ENCODE measurements at places on chromosomes 16 and 17.

DNA sequence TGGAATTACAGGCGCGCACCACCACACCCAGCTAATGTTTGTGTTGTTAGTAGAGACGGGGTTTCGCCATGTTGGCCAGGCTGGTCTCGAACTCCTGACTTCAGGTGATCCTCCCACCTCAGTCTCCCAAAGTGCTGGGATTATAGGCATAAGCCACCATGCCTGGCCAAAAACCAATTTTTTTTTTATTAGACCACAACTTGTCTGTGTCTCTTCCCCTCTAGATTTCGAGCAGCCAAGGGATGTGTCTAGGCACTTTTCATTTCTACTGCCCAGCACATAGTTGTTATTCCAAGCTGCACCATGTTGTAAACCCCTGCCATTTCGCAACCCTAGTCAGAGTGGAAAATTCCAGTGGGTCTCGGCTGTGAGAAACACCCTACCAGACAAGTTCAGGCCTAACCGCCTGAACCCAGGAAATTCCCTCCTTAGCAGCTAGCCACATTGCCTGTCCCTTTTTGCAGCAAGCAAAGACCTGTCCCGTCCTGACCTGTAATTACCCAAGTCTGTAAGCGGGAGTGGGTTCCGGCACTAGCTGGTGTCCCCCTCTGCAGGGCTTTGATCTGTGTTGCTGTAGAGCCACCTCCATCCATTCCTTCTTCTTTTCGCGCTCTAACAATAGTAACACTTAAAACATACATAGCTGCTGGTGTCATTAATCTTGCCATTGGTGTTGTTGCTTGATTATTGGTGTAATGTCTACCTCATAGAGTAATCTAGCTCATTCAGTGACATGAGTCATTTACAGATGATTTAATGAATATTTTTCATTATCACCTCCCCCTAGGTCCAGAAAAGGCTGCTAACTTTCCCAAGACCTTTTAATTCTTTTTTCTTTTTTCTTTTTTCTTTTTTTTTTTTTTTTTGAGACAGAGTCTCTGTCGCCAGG lies 77.3 kb upstream of the ATF7IP2 start:
- DNase-seq, result no peak

DNA sequence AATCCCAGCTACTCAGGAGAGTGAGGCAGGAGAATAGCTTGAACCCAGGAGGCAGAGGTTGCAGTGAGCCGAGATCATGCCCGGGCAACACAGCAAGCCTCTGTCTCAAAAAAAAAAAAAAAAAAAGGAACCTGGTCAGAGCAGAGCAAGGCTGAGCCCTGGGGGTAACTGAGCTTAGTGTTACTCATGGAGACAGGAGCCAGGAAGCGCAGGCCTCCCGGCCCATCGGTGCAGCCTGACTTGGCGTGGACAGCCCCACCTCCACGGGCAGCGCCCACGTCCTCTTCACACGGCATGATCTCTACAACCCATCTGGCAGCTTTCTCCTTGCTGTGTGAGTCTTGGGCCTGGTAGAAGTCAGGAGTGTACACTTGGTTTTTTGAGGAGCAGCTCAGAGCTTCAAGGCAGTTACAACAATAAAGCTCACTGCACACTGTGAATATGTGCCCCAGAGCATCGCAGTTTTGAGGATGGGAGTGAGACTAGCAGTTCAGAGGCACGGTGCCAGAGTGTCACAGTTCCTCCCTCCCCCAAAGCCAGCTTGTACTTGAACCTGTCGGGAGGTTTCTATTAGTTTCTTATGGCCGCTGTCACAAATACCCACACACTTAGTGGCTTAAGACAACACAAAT lies 129.9 kb downstream of the RAP1GAP2 start:
- peak; percentile 10 for DNase-seq

DNA sequence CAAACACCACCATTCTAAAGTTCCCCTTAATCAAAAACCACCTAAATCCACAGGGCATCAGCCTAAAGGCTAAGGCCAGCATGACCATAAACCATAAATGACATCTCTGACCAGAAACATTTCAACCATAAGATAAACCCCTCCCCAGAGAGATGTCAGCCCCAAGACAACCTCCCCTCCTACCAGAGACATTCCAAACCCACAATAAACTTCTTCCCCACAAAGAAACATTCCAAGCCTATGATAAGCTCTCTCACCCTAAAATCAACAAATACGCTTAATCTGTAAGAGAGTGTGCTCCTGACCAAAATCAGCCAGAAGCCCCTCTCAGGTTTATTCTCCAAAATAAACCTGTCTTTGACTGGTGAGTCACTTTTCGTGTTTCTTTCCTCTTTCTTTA lies 54.8 kb downstream of the SLFN5 start:
- DNase-seq, result no peak

- peak; percentile 70 for DNase-seq
Measured at GRCh38 chr16:20611350-20611902, 35.3 kb upstream of the ACSM2B start.

- no peak for DNase-seq
Measured at GRCh38 chr17:78172249-78173051, 4.1 kb downstream of the SYNGR2 start.

GRCh38 chr16:67248401-67249177 lies at the start of gene SLC9A5:
TSS of gene SLC9A5 (plus strand) at chr16:67248979. CDS start at chr16:67249015, 36 bp downstream.
- no peak for DNase-seq

- DNase-seq, result no peak
Measured at GRCh38 chr16:22195445-22195694, 10.7 kb upstream of the EEF2K start.

DNA sequence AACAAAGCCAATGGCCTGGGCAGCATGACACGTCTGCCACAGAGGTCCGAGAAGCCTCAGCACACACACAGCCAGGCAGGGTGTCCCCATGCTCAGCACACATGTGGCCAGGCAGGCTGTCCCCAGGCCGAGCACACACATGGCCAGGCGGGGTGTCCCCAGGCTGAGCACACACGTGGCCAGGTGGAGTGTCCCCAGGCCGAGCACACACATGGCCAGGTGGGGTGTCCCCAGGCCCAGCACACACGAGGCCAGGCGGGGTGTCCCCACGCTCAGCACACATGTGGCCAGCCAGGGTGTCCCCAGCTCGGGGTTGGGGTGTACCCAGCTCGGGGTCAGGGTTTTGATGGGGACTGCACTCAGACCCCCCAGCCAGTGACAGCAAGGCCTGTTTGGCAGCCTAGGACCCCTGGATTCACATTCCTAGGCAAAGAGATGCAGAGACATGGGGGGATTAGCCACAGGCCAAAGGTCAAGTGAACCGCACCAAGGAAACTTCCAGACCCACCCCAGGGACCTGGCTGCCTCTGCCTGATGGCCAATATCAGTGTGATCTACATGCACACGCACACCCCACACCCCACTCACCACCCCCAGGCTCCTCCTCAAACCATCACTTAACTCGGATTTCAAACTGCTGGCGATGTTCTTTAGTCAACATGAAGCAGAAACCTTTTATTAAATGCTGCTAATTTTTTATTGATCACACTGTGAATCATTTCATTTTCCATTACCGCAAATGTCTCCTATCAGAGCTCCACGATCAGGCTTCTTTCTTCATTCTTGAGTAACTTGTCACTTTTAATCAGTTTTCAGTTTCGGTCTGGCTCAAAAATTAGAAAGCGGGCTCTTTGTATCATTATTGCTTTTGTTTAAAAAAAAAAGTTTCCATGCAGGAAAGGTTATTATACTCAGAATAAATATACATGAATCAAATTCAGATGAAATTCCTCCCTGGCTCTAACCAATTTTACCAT lies 111.4 kb downstream of the ZNF423 start:
- DNase-seq, result no peak

GRCh38 chr16:49664221-49665215 lies 191.4 kb downstream of the ZNF423 start:
- no peak for DNase-seq

DNA sequence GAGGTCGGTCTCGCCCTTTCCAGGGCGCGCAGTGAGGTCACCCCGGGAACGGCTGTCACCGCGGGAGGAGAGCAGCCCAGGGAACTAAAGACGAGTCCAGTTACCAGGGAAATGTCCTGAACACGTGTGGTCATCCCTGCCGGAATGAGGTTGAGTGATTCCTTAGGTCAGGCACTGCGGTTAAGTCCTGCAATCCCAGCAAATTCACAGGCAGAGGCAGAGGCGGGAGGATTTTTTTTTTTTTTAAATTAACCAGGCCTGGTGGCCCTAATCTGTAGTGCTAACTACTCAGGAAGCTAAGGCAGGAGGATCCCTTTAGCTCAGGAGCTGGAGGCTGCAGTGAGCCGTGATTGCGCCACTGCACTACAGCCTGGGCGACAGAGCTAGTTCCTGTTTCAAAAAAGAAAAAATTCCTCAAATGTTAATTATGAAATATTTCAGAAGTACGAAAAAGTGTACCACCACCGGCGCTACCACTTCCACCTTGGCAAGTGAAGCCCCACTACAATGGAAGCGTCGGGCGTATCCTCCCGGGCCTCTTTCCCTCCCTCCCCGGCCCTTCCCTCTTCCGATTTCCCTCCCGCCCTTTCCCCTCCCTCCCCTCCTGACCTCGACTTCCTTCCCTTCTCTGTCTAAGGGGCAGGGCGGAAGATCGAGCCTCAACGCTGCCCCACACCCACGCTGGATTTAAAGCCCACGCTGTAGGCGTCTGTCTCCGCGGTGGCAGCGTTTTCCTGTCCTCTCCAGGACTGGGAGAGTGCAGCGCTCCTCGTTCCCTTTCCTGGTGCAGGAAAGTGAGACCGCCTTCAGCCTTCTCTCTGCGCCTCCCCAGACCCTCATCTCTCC lies 27.3 kb downstream of the SLFN11 start:
- DNase-seq, result peak; percentile 40

DNA sequence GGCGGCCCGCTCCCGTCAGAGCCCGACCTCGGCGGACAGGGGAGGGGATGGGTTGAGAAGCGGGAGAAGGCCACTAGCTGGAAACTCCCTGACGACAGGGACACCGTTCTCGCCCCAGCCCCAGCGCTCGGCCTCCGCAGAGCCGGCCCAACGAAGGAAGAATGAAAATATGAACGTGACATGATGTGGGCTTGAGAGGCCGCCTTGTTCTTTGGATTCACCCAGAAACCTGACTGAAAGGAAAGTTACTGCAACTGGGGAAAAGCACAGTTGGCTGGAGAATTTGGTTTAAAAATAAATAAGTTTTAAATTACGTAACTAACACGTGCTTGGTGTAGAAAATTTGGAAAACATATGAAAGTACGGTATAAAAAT lies 21.1 kb downstream of the NPTX1 start:
- no peak for DNase-seq

- DNase-seq, result no peak
Measured at GRCh38 chr16:3171181-3171854, 16.7 kb upstream of the OR1F1 start.

GRCh38 chr16:27880287-27880686 lies 183.2 kb downstream of the GSG1L start:
- no peak for DNase-seq

GRCh38 chr17:71511266-71511995 lies 609.4 kb upstream of the SOX9 start:
- DNase-seq, result no peak

GRCh38 chr17:28925912-28926365 lies 23.1 kb upstream of the DHRS13 start:
- no peak for DNase-seq

DNA sequence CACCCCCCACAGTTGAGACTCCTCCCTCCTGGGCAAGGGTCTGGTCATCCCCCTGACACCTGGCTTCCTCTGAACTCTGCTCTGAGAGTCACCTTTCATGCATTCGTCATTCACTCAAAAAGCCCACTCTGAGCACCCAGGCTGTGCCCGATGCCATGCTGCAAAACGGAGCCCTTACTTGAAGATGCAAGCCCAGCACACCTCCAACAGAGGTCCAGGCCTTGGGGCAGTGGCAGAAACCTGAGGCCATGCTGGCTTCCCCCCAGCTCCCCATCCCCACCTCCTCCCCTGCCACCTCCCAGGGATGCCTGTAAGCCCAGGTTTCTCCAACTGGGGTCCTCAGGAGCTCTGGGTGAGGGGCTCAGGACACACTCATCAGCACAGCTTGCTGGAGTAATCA lies 67.7 kb upstream of the TNRC6C start:
- no peak for DNase-seq

- no peak for DNase-seq
Measured at GRCh38 chr17:42562388-42563142, 617 bp downstream of the COASY start.

- no peak for DNase-seq
Measured at GRCh38 chr16:49054606-49055005, 227.0 kb downstream of the CBLN1 start.

DNA sequence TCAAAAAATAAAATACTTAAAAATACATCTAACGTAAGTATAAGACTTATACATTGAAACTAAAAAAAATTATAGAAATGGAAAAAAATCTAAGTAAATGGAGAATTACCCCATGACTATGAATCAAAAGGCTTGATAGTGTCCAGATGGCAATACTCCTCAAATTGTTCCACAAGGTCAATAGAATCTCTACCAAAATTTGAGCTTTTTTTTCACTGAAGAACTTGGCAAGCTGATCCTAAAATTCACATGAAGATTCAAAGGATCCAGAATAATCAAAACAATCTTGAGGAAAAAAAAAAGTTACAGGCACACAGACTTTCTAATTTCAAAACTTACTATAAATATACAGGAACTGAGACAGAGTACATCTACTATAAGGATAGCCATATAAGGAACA lies 448.4 kb upstream of the CDH11 start:
- no peak for DNase-seq

DNA sequence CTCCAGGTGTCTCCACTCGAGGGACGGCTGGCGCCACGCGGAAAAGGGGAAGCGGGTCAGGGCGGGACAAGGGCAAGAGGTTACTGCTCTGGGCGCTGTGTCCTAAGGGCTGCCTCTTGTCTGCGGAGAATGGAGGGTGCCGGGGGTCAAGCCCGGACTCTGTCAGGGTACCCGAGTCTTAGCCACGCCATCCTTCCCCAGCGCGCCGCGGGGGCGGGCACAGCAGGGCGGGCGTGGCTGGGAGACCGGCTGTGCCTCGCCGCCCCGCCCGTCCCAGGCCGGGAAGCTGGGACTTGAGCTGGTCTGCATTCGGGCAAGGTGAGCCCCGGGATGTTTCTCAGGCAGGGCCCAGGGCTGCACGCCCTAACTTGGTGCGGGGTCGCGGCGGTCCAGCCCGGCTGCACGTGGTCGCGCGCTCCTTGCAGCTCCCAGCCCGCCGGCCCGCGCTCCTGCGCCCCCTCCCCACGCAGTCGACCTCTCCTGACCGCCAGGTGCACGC lies 6.2 kb upstream of the ACTG1 start:
- no peak for DNase-seq

- peak; percentile 11 for DNase-seq
Measured at GRCh38 chr16:57938936-57939871, 31.7 kb downstream of the CNGB1 start.

All from globus pallidus (tissue), 1 donor.